ENCODE measurements at places on chromosomes 5 and 9.

- no peak for DNase-seq
These were observed 543.9 kb upstream of the SEMA6A start for GRCh38 chr5:117118499-117118898.

- no peak for DNase-seq
These were observed 189.8 kb upstream of the DAPK1 start for GRCh38 chr9:87307848-87308247.

- DNase-seq = no peak
These were observed 40.1 kb downstream of the PPARGC1B start for GRCh38 chr5:149770236-149770635.

GRCh38 chr5:172459783-172460165 lies 5.4 kb upstream of the SH3PXD2B start:
- DNase-seq = no peak

DNA sequence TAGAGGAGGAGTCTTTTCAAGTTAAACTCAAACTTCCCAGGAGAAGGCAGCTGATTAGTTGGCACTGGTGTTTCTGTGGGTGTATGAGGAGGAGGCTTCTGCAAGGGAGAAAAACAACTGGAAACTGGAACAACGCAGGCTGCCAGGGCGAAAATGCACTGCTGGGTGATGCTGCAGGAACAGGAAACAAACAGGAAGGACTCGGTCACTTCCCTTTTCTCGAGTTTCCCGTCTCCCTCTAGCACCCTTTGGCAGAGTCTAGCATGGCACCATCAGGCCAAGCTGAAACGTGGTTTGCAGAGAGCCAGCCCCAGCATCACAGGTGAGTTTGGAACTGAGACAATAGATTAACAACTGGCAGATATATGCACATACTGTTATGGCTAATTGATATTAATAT lies 77.5 kb upstream of the CAST start:
- DNase-seq = no peak

- no peak for DNase-seq
These were observed 117.6 kb downstream of the GAPVD1 start for GRCh38 chr9:125379208-125379607.

- no peak for DNase-seq
These were observed 159.3 kb upstream of the DAPK1 start for GRCh38 chr9:87338088-87338989.

DNA sequence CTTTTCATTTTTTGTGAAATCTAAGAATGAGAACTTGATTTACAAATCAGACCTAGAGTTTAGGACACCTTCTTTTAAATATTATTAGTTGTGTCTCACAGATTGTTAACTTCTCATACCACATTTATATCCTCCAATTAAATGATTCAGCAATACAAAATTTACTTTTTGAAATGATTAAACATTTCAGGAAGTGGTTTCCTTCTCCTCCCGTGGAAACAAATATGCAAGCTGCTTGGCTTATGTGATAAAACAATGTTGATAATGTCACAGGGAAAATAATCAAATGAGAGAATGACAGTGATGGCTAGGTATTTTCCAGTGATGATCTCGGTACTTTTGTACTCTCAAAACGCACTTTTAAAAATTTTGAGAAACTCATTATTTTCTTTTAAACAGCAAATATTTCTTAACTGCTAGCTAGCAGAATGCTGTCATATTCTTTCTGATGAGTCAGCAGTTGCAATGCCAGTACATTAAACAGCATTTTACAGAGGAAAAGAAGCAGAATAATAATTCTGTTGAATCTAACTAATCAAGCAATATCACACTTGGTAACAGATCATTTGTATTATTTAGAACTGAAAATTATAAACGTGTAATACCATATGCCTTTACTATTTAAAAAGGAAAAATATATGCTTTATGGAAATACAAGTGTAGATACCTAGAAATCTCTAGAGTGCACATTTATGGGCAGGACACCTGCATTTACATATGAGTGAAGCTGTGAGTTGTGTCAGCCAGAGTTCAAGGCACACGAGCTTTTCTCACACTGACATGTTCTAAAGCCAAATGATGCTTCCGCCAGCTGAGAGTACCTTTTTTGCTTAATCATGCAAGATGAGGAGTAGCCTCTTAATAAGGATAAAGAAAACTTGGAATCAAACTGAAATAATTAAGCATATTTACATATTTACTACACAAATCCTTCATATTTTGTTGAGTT lies 53.6 kb upstream of the CDH18 start:
- DNase-seq = no peak

All from NCI-H187 (cell line).